ENCODE measurements at places on chromosomes 12 and 14.
A peak's percentile ranks its signal among the peaks of the same experiment; 100 is the strongest.

- DNase-seq = no peak
Observed at GRCh38 chr12:123621101-123621500, 12.4 kb downstream of the EIF2B1 start.

- no peak for DNase-seq
Observed at GRCh38 chr12:45205165-45205825, 10.6 kb upstream of the ANO6 start.

DNA sequence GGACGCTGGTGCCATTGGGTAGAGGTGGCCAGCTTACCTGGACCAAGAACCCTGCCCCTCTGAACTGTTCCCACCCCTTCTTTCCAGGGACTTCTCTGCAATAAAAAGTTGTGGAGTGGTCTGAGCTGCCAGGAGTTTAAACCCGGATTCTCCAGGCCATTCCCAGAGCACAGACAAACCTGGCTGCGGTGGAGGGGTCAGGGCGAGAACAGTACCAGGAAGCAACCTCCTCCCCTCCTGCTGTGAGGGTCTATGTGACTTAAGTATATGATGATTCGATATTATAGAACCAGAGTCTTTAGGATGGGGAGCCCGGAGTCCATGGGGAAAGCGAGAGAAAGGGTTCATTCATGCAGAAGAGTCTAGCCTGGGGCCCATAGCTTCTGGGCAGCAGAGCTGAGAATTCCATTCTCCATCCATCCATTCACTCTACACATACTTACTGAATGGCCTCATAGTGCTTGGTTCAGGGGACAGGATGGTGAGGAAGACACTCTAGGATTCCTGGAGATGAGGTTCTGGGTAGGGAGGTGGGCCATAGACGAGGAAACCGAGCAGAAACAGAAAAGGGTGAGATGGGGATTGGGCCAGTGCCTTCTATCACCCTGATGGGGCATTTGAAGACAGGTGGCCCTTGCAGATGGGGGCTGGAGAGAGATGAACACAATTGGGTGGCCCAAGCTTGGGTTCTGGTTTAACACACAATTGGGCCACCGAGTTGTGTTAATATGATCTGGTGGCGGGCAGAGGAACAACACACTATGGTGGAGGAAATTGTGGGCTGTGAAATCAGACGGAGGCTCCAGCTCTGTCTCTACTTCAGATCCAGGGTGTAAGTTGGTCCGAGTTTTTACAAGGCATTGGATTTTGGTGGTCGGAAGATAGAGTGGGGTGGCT, 5.2 kb downstream of the KRT86 start:
- peak; percentile 60 for DNase-seq

DNA sequence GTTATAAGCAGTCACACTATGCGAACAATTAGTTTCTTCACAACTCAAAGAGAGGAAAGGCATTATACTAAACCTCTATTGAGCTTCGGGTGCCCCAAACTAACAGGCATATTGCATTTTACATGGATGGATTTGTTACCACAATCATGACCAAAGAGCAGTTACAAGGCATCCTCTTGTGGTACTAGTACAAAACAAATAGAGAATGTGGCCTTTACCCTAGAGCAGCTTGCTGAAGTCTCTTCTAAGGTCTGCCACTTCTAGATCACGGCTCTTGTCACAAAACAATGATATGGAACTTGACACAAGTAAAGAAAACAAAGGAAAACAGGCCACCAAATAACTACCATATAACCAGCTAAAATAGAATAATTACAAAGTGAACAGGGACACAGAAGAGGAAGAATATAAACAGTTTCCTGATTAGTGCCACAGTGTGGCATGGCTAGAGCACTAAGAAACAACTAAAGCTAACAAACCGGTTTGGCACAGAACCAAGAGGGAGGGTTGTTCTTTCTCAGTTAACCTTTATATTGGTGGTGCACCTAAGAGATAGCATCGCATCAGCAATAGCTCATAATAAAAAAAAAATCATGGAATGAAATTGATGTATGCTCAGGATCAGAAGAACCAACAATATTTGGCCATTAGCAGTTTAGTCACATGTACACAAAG, 209.7 kb upstream of the ATP2B1 start:
- DNase-seq = no peak

DNA sequence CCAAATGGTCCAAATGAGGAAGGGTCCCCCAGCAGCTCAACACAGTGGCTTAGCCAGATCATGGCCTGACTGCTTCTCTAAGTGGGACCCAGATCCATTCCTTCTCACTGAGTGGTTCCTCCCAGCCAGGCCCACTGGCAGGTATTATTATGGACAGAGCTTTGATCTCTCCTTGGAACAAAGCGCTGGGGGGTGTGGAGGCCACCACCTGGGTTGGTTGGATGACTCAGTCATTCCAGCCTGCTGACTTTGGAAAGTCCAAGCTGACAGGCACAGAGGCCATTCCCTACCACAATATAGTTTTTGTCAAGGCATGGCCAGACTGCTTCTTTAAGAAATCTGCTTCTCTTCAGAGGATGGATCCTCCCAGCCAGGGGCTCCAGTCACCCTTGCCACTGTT, 341.1 kb downstream of the BTG1 start:
- peak; percentile 3 for DNase-seq

- no peak for DNase-seq
Observed at GRCh38 chr12:66537876-66538275, 141.0 kb downstream of the GRIP1 start.

GRCh38 chr12:58922849-58923248, 2.5 kb upstream of the LRIG3 start:
- peak; percentile 70 for DNase-seq

DNA sequence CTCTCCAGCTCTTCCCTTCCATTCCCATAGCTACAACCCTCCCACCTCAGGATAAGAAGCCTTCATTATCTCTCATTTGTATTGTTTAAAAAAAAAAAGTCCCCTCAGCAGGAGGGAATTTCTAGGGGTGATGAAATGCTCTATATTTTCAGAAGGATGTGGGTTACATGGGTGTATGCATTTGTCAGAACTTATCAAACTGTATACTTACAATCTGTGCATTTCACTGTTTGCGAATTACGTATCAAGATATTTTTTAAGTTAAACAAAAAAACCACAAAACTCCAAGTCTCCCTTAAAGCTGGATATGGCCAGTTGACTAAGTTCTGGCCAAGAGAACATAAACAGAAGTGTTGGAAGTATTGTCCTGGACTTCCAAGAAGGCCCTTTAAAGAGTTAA, 2.0 kb upstream of the FKBP11 start:
- peak; percentile 28 for DNase-seq

GRCh38 chr14:104678901-104679705, 10.3 kb upstream of the INF2 start:
- no peak for DNase-seq

DNA sequence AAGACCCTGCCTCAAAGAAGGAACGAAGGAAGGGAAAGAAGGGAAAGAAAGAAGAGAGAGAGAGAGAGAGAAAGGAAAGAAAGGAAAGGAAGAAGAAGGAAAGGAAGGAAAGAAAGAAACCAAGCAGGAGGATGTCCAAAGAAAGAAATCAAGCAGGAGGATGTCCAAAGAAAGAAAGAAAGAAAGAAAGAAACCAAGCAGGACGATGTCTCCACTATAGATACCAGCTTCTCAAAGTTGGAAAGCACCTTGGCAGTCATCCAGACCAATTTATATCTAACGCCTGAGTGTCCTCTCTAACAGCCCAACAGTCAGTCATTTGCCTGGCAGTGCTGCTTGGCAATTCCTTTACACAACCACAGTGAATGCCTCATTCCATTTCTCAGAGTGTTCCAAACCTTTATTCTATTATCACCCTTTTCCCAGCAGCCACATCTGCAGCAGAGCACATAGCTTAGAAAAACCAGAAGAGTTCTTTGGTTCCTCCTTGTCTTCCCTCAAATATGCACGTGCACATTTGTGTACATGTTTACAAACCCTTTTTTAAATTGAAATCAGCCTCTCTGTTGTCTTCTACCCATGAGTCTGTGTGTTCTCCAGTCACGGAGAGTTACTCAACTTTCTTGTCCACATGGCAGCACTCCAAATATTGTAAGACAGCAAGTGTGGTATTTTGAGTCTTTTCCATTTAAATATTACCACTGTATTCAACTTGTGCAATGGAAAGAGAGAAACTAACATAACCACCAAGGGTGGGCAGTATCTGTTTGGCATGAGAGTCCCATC, 138.4 kb downstream of the STXBP6 start:
- peak; percentile 77 for DNase-seq

GRCh38 chr12:94716339-94716738, 66.0 kb upstream of the TMCC3 start:
- no peak for DNase-seq

GRCh38 chr12:89977405-89978085, 268.9 kb upstream of the ATP2B1 start:
- peak; percentile 53 for DNase-seq

DNA sequence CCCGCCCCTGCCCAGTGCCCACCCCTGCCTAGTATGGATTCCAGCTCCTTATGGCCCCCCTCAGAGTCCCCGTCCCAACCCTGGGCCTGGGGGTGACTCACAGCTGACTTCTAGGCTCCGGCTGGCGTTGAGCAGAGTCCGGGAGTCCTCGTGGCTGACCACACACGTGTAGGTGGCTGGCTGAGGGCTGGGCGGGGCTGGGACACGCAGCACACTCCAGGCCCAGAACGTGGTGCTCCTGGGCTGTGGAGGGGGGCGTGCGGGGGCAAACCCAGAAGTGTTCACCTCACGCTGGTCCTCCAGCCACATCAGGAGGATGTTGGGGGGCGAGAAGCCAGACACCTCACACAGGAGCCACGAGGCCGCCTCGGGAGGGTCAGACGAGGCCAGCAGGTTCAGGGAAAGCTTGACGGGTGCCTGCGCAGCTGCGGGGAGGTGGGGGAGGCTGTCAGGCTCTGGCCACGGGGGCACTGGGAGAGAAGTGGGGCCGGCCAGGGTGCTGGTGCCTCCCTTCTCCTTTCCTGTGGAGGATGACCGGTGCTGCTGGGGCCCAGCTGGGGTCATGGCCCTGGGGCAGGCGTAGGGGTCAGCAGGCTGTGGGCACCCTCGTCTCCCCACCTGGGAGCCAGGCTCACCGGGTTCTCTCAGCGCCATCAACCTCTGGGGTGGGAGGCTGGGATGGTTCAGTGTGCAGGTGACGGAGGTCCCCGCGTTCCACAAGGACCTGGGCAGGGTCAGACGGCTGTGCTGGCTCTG, 314.1 kb downstream of the TMEM121 start:
- no peak for DNase-seq

DNA sequence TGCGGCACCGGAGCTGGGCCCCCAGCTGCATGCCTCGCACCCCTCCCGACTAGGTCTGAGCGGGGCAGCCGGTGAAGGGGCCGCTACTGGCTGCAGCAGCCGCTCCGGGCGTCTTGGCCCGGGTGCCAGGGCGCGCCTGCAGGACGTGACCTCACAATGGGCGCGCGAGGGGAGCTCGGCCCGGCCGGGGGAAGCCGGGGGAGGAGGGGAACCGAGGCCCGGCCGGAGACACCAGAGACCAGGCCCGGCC, 353 bp downstream of the BAG5 start:
- DNase-seq = peak; percentile 55

DNA sequence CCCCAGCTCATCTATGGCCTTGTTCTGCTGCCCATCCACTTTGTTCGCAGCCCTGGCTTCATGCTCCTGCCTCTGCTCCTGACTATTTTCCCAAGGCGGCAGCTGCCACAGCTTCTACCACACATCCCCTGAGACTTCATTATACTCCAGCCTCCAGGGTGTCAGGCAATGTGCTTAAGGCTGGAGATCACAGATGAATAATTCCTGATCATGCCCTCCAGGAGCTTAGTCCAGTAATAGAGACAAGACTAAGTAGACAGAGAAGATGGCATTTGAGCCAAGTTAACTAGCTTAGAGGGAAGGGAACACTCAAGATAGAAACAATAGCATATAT, 7.1 kb downstream of the TAPBPL start:
- no peak for DNase-seq

DNA sequence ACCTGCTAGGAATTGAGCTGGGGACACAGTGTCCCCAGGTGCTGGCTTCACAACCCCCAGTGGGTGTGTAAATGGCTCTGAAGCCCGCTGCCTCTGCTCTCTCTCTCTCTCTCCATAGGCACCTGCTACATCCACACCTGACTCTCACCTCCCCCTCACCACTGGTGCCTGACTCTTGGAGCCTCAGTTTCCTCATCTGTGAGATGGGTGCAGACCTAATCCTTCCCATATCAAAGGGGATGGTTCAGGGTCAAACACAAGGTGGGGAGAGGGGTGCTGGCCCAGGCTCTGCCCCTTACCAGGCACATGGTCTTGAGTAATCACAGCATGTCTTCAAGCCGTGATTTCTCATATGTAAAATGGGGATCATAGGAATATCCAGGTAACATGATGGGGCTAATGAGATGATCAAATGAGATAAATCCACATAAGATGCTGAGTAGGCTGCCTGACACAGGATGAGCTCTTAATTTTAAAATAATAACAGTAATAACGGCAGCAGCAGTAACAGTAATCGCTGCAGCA, 37.6 kb downstream of the TESC start:
- no peak for DNase-seq

GRCh38 chr12:116313194-116313927, 35.9 kb upstream of the MED13L start:
- DNase-seq = no peak

DNA sequence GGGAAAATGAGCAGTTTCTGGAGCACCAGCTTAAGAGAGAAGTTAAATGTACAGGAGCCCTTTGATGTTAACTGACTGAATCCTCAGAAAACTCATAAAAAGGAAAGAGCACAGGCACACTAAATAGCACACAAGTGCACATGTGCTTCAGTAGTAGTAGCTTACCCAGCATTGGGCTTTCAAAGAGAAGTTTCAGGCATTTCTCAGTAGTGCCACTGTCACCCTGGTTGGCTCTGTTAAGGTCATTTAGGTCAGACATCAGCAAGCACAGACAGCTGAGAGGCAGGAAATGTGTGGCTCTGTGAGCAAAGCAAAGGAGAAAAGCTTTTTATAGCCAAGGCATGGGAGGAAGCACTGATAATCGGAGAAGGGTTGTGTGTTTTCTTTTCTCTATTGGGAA, 96.3 kb upstream of the HIF1A start:
- no peak for DNase-seq

GRCh38 chr12:70661466-70662161, 24.4 kb upstream of the PTPRB start:
- peak; percentile 93 for DNase-seq

DNA sequence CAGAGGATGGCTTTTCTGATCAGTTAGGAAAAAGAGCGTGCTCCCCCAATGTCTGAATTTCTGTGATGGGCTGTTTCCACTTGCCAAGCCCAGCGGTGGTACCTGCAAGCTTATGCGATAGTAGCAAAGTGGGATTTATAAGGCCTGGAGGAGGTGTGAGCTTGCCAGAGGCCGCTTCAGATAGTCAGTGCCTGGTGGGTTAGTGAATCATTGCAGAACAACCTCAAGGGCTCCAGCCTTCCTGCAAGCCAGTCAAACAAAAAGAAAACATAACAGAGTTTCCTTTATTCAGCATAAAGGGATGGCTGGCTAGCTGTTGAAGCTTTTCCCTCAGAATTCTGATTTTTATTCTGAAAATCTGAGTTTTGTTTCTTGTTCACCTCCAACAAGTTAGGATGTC, 7.6 kb upstream of the BMP4 start:
- DNase-seq = peak; percentile 61

DNA sequence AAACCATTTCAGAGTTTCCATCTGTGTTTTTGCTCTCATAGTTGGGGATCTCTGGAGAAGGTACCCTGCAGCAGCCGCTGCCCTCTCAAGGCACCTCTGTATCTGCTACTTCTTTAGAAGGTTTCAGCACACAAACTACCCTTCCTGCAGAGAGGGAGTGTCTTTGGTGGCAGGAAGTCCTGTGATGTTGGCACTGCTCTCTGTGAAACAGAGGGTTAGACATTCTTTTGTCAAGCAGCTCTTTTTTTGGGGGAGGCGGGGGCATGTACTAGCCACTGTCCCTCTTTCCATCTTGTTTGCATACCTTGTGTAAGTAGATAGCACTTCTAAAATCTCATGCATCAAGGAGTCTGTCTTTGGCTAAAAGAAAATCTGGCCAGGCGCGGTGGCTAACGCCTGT, 352.6 kb downstream of the BMP4 start:
- no peak for DNase-seq

All from EL (cell line).